ENCODE measurements at places on chromosomes 1 and 21.
A peak's percentile ranks its signal among the peaks of the same experiment; 100 is the strongest.

DNA sequence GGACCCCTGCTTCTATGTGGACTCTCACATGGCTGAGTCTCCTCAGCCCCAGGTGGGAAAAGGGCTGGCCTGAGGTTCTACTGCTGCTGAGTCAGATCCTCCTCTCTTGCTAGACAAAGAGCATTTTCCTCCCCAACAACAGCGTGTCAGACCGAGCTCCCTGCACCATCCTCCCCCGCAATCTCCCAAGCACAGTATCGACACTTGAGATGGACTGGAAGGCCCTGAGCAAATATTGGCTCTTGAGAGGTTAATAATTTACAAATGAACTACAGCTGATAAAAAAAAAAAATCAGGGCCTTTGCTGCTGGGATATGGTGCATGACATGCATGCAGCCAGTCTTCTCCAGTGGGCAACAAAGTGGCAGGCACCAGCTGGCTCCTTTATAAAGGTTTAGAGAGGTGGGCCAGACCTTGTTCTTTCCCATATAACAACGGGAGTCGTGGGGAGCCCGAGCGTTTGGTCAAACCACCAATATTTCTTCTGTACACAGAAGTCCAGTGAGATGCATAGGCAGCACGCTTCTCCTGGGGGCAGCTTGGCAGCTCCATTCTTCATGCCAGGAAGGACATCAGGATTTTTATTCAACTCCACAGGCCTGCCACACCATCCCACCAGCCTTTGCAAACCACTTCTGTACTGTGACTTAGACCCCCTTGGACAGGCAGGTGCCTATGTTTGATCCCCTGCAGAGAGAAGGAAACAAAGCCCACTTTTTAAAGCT lies 55.4 kb upstream of the CAMK1G start:
- peaks cover 22% of the 10 kb centered on the region for H3K4me1 ChIP-seq
- H3K36me3 ChIP-seq = no peaks in the 10 kb centered on the region
- DNase-seq = peak; percentile 74
- H3K27me3 ChIP-seq = peaks cover 23% of the 10 kb centered on the region

DNA sequence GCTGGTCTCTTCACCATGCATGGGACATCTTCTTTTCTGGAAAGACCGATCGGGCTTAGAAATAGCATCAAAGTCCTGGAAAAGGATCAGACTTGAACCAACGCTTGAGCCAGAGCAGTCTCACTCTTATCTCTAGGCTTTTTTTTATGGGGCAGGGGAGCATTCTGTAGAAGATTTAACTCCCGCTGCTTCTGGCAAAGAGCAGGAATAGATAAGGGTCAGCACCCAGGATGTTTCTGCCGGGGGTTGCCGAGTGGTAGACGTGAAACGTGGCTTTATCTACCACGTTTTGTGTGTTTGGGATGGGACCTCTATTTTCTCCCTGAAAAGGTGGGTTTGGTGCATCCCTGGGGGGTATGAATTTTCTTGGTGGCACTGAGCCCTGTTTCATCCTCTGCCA lies 18.8 kb downstream of the SPSB1 start:
- H3K4me3 ChIP-seq = no peak overlapping the region
- no peaks in the 10 kb centered on the region for H3K4me1 ChIP-seq
- no peak for DNase-seq
- no peak overlapping the region for H3K27ac ChIP-seq
- no peaks in the 10 kb centered on the region for H3K36me3 ChIP-seq

DNA sequence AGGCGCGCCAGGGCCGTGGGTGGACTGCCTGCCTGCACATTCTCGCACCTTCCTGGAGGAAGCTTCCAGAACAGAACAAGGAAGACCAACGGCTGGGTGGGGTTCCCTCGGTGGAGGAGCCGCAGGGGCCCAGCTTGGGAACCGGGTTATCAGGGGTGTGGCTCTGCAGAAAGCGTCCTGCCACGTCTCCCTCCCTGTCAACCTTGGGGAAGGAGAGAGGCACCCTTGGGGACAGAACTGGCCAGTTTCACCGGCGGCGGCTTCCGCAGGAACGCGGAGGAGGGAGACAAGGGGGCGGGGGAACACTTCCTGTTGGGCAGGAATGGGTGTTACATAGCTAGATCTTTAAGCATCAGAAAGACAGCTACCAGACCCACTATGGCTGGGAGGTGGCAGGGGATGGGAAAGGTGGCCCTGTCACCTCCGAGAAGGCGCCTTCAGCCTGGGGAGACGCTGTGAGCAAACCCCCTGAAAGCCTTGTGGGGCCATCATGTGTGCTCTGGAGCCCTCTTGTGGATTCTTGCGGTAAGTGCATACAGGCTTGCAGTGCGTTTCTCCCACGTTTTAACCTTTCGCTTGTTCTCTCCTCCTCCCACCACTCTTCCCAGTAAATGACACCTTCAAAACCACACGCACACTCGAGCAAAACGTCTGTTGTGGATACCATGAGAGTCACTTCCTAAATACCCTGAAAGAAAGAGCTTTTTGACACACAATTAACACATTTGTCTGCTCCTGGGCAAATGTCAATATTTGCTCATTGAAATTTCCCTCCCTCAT lies 3.8 kb upstream of the PLEKHA6 start:
- H3K27ac ChIP-seq = peak overlapping the region; percentile 8
- peak; percentile 73 for DNase-seq
- H3K27me3 ChIP-seq = no peaks in the 10 kb centered on the region
- peak overlapping the region; percentile 44 for H3K4me3 ChIP-seq
- H3K4me1 ChIP-seq = peaks cover 34% of the 10 kb centered on the region

- H3K36me3 ChIP-seq = no peaks in the 10 kb centered on the region
- H3K4me1 ChIP-seq = no peaks in the 10 kb centered on the region
- H3K27me3 ChIP-seq = no peaks in the 10 kb centered on the region
- no peak for DNase-seq
- no peak overlapping the region for H3K4me3 ChIP-seq
Measured at GRCh38 chr1:68975212-68975933, 478.5 kb upstream of the DEPDC1 start.

GRCh38 chr1:228141226-228142044 lies 1.4 kb downstream of the GUK1 start:
- H3K36me3 ChIP-seq = peaks cover 45% of the 10 kb centered on the region
- no peaks in the 10 kb centered on the region for H3K27me3 ChIP-seq

All from Calu3 (cell line).